ENCODE measurements at places on chromosomes 7 and 10.

DNA sequence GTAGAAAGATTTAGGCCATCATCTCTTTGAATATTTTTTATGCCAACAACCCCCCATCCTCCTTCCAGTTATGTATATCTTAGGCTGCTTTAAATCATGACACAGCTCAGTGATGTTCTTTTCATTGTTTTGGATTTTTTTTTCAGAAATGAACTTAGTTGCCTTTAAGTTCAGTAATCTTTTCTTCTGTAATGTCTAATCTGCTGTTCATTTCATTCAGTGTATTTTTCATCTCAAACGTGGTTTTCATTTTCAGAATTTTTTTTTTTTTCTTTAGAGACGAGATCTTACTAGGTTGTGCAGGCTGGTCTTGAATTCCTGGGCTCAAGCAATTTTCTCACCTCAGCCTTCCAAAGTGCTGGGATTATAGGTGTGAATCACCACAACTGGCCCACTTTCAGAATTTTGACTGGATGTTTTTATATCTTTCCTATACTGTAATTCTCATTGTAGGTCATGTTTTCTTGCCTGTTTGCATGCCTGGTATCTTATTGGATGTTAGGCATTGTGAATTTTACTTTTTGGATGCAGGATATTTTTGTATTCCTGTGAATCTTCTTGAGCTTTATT is 8.1 kb downstream of the ZNF487 start:
- DNase-seq = no peak

- no peak for DNase-seq
Measured at GRCh38 chr7:140261522-140261921, 84.7 kb upstream of the KDM7A start.

GRCh38 chr10:48671914-48672595 is 12.6 kb upstream of the WDFY4 start:
- DNase-seq = no peak

DNA sequence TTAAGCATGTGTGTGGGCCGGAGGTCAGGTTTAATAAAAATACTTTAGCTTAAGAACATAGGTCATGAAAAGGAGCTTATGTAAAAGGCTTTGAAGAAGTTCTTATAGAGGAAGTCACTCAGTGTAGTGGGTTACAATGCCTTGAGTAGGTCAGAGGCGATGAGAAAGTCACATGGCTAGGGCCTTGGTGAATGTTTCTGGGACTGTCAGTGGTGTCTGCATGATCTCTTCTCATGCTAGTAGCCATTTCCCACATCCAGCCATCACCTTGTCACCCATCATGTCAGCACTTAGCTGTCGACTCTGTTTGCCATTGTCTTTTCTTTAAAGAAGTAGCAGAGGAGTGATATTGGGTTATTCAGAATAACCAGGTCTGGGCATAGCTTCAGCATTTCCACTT is 236.6 kb downstream of the CDK14 start:
- peak; percentile 4 for DNase-seq

GRCh38 chr10:21292763-21293517 is 232.5 kb downstream of the SKIDA1 start:
- peak; percentile 99 for DNase-seq

DNA sequence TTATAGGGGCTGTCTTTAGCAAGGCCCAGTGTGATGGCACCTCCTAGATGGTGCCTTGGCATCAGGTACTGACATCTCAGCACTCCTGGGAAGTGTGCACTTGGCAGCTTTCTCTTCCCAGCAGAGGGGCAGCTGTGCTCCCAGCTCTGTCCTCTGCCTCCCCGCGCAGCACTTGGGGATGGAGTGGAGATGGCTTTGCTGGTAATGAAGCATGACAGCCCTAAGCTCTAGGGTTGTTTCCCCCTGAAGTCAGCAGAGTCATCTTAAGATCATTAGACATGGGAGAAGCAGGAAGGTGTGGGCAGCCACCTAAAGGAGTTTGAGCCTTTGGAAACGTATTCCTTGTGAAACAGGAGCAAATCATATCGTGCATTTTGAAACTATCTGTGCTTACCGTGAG is 46.7 kb downstream of the HTRA1 start:
- DNase-seq = no peak

DNA sequence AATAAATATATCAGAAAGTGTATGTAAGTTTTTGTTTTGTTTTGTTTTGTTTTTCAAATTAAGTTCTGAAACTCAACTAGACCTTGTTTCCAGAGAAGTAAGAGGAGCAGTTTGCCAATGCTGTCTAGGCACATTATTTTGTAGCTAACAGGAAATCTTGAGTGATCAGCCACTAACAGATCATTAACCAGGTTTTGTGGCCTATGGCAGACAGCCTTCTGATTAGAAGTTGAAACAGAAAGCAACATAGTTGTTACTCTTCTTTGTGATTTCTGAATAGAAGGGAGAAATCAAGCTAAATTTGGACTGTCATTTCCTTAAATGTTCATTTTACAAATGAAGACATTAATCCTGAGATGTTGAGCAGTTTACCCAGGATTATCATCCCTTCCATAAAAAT is 142.6 kb downstream of the PLXDC2 start:
- no peak for DNase-seq

DNA sequence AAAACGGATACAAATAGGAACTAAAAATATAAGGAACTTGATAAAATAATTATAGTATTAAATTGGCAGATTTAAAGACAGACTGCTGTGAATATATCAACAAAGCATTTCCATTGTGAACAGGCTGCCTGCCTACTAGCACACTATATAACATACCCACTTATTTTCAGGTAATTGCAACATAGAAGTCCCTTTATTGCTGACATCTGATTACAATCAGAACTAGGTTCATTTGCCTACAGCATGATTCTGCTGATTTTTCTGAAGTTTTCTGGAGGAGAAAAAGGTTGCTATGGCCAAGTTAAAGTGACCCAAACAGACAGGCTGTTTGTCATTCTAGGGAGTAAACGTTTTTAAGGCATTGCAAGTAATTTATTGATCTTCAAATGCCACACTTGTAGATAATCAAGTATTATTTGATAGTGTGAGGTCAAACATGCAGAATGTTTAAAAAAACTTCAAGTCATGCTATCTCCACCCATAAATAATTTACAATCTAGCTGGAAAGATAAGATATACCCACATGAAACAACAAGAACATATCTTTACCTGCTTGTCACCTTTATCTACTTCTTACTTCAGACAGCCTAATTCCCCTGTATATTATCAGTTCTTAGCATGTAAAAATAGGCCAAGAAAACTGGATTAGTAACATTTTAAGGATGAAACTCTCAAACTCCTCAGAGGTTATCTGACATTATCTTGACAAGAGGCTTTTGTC is 40.5 kb downstream of the MTPN start:
- DNase-seq = no peak

DNA sequence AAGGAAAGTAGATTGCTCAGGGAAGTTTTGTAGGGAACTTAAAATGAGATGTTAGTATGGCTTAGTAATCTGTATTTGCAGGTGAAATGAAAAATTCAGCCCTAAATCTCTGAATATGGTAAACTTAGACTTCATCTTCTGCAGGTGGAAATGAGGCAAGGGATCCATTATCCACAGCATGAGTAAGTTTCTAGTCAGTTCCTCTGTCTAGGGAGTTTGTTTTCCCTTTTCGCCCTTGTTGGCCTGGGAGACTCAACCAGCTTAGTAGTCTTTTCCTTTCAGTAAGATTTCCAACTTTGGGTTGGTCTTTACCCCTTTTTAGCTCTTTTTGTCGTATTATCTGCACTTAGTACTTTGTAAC is 65.6 kb downstream of the ZEB1 start:
- DNase-seq = no peak

DNA sequence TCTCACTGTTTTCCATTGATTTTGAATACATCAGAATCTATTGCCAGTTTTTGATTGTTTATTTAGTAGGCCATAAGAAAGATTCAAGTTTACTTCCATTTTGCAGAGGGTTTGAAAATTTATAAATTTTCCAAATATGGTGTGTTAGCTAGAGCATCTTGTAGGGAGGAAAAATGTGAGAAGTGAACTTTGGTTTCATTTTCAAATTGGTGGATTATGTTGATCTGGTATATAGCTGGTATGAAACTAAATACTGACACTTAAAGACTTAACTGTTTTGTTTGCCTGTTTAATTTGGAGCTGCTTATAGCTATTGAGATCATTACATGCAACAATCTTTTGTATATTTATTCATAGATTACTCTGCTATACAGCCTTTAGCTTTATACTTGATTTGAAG is 108.1 kb downstream of the ADAM22 start:
- DNase-seq = no peak

DNA sequence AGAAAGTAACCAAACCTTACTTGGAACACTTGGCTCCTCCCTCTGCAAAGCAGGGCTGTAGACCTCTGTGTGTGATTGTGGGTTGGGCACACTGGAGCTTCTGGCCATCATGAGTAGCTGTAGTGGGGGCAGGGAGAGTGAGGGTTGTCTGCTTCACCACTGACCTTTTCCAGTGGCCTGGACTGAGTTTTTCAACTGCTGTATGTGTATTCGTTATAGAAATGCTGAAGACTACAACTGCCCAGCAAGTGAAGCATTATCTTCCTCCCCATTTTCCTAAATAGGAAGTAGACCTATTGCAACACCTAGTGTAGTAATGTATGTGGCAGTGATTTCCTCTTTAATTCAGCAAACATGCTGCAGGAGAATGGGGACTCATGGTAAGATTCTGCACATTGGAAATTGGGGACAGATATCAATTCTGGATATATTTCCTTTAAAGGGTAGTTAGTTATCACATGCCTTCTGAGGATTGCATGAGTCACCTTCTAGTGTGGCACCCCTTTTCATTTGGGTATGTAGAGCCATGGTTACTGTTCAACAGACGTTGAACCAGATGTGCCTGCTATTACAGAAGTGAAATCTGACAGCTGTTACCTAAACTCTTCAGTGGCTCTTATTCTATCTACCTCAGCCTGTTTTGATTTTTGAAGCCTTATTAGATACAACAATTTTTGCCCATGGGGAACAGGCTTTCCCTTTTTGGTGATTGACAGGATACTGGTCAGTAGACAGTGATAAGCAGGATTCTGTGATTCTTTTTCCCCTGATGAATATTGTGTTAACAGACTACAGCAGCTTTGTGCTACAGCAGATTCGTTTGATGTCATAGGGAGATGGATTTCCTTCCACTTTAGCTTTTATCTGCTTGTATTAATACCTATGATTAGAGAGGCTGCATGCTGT is 130.9 kb downstream of the SND1 start:
- peak; percentile 43 for DNase-seq

DNA sequence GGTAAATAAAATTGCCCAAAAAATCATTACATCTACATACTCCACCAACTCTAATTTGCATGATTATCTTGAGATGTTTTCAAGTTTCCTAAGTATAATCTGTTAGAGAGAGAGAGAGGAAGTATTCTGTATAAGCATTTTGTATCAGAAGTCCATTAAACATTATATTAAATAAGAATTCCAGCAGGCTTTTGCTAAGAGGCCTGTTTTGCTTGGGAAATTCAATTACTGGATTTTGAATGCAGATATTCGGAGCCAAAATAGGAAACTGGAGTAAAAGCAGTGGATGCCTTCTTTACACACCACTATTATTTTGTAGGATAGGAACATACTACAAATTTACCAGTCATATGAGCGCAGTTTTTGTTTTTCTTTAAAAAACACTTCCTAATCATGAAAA is 727.8 kb downstream of the CNTNAP2 start:
- DNase-seq = no peak

GRCh38 chr7:151012911-151013347 is 11.4 kb downstream of the ATG9B start:
- peak; percentile 71 for DNase-seq

GRCh38 chr7:149529136-149529718 is 31.6 kb upstream of the ZNF746 start:
- peak; percentile 15 for DNase-seq

GRCh38 chr7:2006231-2006771 is 226.4 kb downstream of the MAD1L1 start:
- DNase-seq = no peak

DNA sequence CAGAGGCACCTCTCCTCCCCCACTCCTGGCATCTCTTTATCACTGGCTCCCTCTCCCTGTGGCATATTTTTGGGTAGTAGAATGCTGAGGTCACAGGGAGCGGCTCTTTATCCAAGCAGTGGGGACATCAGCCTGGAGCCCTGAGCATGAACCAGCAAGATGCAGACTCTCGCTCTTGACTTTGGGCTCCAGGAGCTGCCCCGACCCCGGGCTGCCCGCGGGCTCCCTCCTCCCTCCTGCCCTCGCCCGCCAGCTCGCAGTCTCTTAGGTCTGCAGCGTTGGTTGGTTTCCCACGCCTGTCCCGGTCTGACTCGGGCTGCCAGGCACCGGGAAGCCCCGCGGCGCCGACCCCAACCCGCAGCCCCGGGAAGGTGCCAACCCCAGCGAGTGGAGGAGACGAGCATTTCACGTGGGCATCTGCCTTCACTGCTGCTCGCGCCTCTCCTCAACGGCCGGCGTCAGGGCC is 1.3 kb downstream of the INSYN2A start:
- peak; percentile 7 for DNase-seq

DNA sequence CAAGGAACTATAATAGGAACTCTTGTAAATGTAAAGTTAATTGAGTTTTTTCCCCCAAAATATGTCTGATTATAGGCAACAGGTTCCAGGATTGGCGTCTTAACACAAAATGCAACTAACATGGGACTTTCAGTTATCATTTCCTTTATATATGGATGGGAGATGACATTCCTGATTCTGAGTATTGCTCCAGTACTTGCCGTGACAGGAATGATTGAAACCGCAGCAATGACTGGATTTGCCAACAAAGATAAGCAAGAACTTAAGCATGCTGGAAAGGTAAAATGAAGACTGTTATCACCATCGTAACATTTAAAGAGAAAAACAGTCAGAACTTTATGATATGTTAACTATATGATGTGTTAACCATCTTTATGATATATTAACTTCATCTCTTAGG is 63.7 kb downstream of the SP8 start:
- DNase-seq = no peak

- DNase-seq = no peak
Measured at GRCh38 chr7:155558961-155559360, 12.6 kb upstream of the CNPY1 start.

GRCh38 chr10:87677595-87677994 is 17.9 kb downstream of the PAPSS2 start:
- no peak for DNase-seq

DNA sequence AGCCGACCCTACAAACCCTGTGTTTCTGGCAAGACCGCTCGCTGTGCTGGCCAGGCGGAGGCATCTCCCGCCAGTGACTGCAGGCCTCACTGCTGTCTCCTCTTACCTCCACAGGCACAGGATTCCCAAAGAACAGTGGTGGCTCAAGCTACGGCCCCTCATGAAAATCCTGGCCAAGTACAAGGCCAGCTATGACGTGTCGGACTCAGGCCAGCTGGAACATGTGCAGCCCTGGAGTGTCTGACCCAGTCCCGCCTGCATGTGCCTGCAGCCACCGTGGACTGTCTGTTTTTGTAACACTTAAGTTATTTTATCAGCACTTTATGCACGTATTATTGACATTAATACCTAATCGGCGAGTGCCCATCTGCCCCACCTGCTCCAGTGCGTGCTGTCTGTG is 36.2 kb downstream of the PITRM1 start:
- DNase-seq = no peak

Measured in cardiac muscle cell (in vitro differentiated cells and primary cell).